Sigmoid colon (tissue), 7 donors: ENCODE measurements at places on chromosomes 4 and X. TPM values are rescaled to one million over a fixed set of nuclear protein-coding genes. Genes with fewer than 3 reads are reported as not detected.

Gene RAB39B
- polyA plus RNA-seq = not detected

Gene CWH43
- 2.4 TPM for polyA plus RNA-seq

Gene SNCA
- 3.5 TPM for polyA plus RNA-seq

Gene MAGEC1
- not detected for polyA plus RNA-seq

Gene IL2RG
- 39.1 TPM for polyA plus RNA-seq

Gene SFRP2
- not detected for polyA plus RNA-seq

Gene YY2
- not detected for polyA plus RNA-seq

Gene ASB5
- polyA plus RNA-seq = 1.8 TPM

Gene SMR3B
- polyA plus RNA-seq = not detected

Gene JAKMIP1
- polyA plus RNA-seq = 1.8 TPM

Gene ZDHHC15
- under 0.01 TPM for polyA plus RNA-seq
